AG20443 (cell line): ENCODE measurements at places on chromosomes 6 and 20.

GRCh38 chr6:154611847-154612246, 101.4 kb upstream of the CNKSR3 start:
- no peak for DNase-seq

GRCh38 chr20:49637046-49637637, 69.2 kb upstream of the PTGIS start:
- DNase-seq: no peak

DNA sequence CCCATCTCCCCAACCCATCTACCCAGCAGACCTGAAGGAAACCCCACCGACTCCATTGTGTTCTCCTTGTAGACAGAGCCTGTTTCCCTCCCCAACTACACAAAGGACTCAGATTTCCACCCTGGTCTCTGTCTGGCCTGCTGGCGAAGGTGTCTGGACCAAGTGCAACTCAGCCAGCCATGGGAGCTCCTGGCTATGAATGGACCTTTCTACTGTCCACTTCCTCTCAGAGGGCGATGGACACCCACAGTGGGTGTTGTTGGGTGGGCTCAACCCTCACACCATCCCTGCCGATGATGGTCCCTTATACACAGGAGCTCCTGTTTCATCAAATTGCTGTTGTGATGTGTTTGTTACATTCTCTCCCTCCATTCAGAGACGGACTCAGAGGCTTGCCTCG, 112.5 kb upstream of the PHACTR3 start:
- no peak for DNase-seq

DNA sequence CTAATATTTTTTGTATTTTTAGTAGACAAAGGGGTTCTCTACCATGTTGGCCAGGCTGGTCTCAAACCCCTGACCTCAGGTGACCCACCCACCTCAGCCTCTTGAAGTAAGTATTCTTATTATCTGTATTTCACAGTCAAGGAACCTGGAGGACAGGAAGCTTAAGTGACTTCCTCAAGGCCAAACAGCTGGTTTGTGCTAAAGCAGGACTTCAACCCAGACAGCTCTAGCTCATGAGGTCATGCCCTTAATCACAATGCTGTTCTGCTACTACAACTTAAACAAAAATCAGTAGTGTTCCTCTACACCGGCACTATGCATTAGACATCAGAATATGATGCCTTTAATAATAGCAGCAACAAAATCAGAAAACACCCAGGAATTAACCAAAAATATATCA, 168.9 kb downstream of the ADGB start:
- DNase-seq: no peak

DNA sequence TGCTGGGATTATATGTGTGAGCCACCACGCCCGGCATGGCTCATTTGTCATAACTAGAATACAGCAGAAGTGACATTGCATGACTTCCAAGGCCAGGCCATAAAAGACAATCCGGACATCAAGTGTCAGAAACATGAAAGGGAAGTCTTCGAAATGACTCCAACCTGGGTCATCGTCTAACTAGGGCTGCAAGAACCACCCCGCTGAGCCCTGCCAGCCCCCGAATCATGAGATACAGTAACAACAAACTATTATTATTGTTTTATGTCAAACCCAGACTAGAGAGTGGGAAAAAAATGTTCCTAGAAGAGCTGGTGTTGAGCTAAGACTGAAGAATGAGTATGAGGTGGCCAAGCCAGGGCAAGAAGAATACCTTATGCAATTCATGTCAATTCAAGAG, 59.6 kb downstream of the ZNF217 start:
- DNase-seq: no peak
